Fibroblast of pulmonary artery (primary cell): ENCODE measurements at places on chromosomes 4 and X.

- DNase-seq = no peak
Observed at GRCh38 chrX:16601885-16602284, 48.1 kb upstream of the S100G start.

DNA sequence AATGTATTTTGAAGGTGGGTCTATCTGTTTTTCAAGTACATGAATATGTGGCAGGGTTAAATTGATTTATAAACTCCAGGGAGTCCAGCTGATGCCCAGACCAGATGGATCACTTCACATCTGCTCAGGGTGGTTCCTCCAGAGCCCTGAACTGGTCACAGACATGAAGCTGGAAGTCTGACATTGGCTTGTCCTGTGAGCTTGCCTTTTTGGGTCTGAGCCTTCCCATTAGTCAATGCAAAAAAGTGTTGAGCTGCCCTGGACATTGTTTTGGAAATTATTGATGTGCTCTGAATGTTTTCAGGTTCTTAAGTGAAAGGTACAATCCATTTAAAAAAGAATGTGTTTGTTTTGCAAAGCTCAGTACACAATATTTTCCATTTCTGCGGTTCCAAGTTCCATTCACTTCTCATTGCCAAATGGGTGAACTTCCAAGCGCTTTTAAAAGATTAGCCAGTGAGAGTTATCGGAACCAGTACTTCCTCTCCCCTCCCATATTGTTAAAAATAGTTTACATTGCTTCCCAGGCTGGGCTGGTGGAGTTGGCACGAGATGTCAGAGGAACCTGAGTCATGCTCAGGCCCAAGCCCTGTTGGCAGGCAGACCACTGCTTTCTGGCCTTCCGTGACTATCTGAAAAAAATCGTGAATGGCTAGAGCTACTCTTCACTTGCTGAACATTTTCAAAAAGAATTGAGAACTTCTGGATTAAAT lies 52.1 kb downstream of the PDGFRA start:
- peak; percentile 98 for DNase-seq

GRCh38 chr4:646460-646859 lies 21.1 kb downstream of the PDE6B start:
- no peak for DNase-seq

GRCh38 chr4:75985116-75985515 lies 5.6 kb downstream of the SDAD1 start:
- peak; percentile 66 for DNase-seq

DNA sequence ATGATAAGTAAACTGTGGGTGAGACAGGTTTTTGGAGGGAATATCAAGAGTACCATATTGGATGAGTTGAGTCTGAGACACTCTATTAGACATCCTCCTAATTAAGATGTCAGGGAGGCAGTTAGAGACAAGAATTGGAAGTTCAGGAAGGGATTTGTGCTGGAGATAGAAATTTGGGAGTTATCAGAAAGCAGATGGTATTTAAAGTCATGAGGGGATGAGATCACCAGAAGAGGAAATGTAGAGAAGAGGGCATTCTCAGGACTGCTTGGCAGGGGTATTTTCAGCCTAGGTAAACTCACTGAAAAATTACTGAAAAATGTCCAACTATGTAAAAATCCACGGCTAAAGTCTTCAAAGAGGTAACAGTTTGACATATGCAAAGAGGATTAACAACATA lies 161.6 kb upstream of the PGRMC2 start:
- DNase-seq = no peak

DNA sequence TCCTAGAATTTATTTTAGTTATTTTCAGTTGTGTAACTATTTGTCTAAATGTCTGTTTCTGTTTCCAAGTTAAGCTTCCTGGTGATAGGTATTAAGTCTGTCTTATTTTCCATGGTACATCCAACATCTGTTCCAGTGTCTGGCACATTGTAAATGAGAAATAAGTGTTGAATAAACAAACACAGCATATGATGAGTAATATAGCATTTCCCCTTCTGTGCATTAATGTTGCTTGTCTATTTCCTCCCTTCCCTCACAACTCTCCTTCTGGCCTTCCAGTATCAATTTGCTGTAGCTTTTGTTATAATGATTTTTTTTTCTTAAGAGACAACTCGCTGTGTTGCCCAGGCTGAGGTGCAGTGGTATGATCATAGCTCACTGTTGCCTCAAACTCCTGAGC lies 36.1 kb downstream of the COPS4 start:
- DNase-seq = peak; percentile 40
